ENCODE measurements at places on chromosomes 6 and 20.

- DNase-seq, result no peak
Measured at GRCh38 chr6:4008324-4009047, 70.5 kb downstream of the FAM217A start.

GRCh38 chr20:37729909-37730308 lies 36.1 kb downstream of the CTNNBL1 start:
- DNase-seq, result no peak

DNA sequence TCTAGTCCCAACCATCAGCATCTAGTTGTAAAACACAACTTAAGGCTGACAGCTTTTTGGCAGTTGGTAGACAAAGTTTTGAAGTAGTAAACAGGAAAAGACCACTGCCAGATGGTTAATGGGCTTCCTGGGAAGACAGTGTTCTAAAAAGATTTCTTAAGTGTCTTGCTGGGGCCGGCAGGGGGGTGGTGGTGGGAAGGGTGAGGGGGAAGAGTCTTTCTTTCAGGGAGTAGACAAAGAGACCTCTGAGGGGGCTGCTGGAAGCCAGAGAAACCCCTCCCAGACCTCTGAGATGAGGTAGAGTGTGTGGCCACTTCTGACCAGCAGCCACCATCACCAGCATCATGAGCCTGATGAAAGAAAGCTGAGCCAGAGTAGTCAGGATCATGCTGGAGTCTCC lies 784.9 kb downstream of the TENT5A start:
- no peak for DNase-seq

DNA sequence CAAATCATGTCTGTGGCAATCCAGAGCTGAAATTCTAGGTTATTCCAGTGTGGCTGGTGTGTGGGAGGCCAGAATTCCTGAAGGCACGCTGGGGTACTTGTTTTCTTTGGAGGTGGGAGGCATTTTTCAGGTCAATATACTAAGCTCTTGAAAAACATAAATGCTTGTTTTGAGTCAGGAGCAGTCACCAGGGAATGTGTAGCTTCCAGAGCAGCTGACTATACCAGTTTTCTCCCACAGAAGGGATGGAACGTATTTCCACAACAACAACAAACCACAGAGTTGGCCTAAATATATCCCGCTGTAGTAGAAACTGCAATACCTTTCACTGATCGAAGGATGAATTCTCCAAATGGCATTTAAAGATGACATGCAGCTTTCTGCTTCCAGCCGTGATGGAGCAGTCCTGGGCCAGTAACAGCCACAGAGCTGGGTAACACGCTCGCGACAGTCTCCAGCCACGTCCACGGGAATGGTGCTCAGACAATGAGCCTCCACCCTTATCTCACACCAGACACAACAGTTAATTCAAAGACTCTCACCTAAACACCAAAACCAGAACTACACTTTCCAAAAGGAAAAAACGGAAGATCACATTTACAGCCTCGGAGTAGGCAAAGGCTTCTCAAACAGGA lies 23.2 kb downstream of the CHRNA4 start:
- no peak for DNase-seq

- DNase-seq, result no peak
Measured at GRCh38 chr6:94130478-94130877, 711.1 kb upstream of the EPHA7 start.

- no peak for DNase-seq
Measured at GRCh38 chr20:62873280-62873679, 11.7 kb upstream of the TCFL5 start.

DNA sequence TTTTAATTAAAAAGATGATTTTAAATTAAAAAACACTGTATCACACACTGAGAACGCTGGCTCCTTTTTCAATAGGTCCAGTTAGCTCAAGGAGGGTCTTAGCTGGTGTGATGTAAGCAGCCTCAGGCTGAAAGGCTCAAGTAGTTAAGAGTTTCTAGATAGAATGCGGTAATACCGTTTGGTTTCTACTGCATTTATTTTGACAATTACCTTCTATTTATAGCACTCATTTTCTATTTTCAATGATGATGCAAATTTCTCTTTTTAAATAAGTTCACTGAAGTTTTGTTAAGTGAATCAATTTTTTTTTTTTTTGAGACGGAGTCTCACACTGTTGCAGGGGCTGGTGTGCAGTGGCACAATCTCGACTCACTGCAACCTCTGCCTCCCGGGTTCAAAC lies 87.1 kb downstream of the PREX1 start:
- no peak for DNase-seq

DNA sequence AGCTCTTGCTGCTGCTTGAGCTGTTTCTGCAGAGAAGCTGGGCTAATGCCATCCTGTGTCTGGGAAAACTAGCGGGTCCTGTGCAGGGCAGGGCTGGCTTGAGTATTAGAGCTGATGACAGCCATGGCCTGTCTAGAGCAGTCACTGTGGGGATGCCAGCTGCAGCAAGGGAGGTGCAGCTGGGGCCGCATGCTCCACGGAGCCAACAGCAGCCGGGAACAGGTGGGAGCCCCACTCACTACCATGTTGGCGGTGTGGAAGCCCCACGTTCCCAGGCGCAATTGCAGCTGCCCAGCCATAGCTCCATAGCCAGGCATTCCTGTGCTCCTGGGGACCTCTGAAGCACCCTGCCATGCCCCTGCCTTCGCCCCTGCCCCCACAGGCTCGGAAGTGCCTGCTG lies 212.9 kb downstream of the TFAP2C start:
- DNase-seq, result no peak

DNA sequence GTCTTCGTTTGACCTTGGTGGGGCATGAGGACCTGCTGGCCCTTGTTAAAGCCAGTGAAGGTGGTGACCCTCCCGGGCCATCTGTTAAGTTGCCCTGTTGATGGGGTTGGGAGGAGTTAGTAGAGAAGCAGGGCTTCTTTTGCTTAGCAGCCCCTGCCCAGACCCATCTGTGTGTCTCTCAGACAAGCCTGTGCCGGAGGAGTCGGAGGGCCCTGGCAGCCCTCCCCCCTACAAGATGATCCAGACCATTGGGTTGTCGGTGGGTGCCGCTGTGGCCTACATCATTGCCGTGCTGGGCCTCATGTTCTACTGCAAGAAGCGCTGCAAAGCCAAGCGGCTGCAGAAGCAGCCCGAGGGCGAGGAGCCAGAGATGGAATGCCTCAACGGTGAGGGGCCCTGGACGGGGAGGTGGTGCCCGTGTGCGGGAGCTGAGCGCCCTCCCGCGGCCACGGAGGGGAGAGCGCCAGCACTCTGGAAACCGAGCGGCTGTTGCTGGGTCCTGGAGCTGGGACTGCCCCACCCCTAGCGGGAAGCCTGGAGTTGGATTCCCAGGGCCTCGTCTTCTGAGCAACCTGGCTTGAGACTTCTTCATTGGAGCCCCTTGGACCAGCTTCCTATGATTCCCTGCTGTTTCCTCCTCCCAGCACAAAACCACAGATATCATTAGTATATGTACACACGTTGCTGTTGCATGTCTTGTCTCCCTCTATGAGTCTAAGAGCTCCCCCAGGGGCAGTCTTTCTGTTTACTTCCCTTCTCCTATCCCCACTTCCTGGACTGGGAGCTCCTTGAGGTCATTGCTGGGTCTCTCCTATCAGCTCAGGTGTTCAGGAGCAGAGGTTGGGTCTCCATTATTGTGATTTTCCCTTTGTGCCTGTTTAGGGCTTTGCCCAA lies 27.6 kb upstream of the SRF start:
- peak; percentile 78 for DNase-seq

DNA sequence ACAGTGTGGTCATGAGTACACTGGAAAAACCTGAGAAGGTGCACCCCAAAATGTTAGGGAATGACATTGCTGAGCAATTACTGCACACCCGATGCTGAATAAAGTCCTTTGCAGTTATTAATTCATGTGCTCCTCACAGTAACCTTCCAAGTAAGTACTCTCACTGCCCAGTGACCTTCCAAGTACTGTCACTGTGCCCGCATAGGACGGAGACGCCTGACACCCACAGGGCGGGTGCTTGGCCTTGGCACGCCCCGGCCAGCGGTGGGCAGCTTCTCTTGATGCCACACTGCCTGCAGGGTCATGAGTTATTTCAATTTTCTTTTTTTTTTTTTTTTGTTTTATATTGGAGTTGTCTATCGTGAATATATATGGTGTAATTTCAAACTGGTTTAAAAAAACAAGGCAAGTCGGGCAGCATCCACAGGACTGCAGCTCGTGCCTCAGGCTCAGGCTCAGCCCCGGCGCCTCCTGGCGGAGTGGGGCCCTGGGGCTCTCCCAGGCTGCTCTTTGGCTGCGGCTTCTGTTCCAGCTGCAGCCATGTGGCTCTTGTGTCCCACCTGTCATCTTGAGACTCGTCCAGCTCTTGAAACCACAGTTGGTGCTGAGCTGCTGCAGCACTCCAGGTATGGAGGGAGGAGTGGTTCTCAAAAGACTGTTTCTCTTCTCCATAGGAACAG lies 27.0 kb downstream of the PNLDC1 start:
- DNase-seq, result no peak

- no peak for DNase-seq
Measured at GRCh38 chr6:56023829-56024228, 148.4 kb upstream of the BMP5 start.

DNA sequence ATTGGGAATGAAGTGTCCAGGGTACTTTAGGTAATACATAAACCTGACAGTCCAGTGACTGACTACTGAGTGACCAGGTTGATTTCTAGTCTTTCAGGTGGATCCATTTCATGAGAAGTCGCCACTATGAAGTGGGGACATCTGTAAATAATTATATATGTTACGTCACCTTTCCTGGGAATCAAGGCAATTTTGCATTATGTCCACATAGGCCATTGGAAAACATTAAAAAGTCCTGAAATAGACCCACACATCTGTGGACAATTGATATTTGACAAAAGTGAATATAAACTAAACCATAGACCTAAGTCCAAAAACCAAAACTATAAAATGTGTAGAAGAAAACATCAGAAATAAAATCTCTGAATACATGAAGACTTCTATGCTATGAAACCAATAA lies 231.5 kb downstream of the C6orf118 start:
- no peak for DNase-seq

- no peak for DNase-seq
Measured at GRCh38 chr6:39415482-39415881, 93.0 kb upstream of the KCNK16 start.

- DNase-seq, result no peak
Measured at GRCh38 chr6:167952512-167952859, 45.0 kb upstream of the KIF25 start.

GRCh38 chr20:38226553-38226952 lies 34.0 kb downstream of the KIAA1755 start:
- DNase-seq, result no peak

DNA sequence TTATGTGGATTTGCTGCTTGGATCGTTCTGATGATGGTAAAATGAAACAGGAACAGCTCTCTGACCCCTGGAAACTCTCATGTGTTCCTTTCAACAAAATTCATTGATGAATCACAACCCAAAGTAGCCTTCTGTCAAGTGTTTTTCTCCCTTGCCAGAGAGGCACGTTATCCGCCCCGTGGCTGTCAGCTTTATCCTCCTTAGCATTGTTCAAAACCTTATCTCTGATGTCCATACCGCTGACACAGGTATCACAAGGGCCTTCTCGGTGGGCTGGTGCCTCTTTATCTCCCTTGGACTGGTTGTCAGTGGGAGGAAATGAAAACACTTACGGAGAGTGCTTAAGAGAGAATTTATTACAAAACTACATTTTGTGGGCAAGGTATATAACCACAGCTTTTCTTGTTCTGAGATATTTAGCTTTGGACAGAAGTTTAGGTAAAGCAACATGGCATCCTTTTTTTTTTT lies 84.9 kb downstream of the TIAM2 start:
- DNase-seq, result no peak

All from hippocampal formation (tissue), 2 donors.